Right renal pelvis (tissue), 4 donors: ENCODE measurements at places on chromosomes 7 and 10. TPM values are rescaled to one million over a fixed set of nuclear protein-coding genes. Genes with fewer than 3 reads are reported as not detected.

DNA sequence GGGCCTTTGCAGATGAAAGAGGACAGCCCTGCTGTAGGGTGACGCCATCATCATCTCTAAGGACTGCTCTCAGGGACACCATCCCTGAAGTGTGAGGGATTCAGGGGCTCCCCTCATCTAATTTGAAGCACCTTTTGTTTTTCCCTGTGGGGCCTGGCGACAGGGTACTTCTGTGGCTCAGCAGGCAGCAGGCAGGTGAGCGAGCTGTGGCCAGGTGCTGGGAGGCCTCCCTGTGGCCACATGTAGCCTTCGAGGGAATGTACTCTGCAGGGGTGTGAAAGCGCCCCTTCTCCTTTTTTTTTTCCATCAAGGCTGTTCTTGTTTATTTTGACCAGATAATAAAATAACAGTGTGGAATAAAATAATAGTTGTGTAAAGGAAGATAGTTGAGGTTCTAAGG is 118.2 kb upstream of the DPP6 start:
- DNase-seq, result no peak

RET gene
- 26.1 TPM for polyA plus RNA-seq

- DNase-seq, result no peak
Measured at GRCh38 chr7:26397796-26398426, 106.2 kb downstream of the SNX10 start.

- DNase-seq, result no peak
Measured at GRCh38 chr7:26326211-26326610, 34.5 kb downstream of the SNX10 start.

GRCh38 chr10:17665747-17666146 is 21.8 kb downstream of the STAM start:
- DNase-seq, result no peak

CALHM3 gene
- 0.05 TPM for polyA plus RNA-seq

GRCh38 chr10:32947586-32947985 is 10.4 kb downstream of the ITGB1 start:
- no peak for DNase-seq

LIPN gene
- polyA plus RNA-seq, result not detected

SEMA4G gene
- polyA plus RNA-seq, result 55.2 TPM

DNA sequence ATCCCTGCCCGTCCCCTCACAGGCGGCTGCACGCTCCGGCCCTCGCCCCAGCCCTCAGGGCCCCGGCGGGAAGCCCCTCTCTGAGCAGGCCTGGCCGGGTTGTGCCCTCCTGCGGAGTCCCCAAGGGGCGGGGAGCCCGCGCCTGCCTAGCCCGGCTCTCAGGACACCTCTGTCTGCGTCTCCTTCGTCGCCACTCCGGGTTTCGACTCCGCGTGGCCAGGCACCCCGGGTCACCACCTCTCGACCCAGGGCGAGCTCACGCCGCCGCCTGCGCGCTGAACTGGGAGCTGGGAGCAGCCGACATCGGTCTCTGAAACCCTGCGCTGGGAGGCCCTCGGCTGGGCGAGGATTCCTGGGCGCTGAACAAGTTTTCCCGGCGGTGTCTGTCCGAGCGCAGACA is 6.2 kb upstream of the OGDHL start:
- DNase-seq, result no peak

GRCh38 chr7:138798836-138799235 is 840 bp upstream of the ATP6V0A4 start:
- DNase-seq, result no peak

UBE2H gene
- 140 TPM for polyA plus RNA-seq

FAM25C gene
- not detected for polyA plus RNA-seq

- no peak for DNase-seq
Measured at GRCh38 chr7:45985902-45986301, 64.8 kb upstream of the IGFBP3 start.

- no peak for DNase-seq
Measured at GRCh38 chr7:74272305-74273038, 16.7 kb upstream of the CLIP2 start.

PTN gene
- polyA plus RNA-seq, result 215 TPM

C10orf62 gene
- 0.27 TPM for polyA plus RNA-seq

DNA sequence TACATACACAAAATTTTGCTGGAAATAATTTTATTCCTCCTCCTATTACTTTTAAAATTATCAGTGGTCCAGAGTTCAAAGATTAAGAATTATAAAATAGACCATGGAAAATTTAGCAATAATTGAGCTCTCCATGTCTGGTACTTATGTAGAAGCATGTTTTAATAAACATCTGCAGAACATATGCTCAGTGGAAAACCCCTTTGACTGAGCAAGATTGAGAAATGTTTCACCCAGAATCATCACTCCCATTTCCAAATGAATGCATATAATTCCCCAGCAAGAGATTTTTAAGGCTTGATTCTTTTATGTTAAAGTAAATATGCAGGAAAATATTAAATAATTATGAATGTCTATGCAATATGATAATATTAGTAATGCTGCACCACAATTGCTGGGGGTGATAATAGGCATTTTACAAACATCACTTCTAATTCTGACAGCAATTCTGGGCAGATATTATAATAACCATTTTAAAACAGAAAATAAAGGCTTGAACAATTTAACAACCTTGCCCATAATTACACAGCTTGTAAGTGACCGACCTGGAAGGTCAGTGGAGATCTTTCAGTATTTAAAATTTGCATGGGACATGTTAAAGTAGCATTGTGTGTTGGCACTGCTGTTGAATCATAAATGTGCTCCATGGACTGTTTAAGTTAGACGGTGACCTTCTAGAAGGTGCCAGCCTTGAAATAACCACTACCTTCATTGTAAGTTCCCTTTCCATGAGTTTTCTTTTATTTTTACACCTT is 45.6 kb upstream of the TES start:
- no peak for DNase-seq
